ENCODE measurements at places on chromosomes 3 and 15.

GRCh38 chr3:17631609-17632008 lies 110.8 kb downstream of the TBC1D5 start:
- DNase-seq: no peak

DNA sequence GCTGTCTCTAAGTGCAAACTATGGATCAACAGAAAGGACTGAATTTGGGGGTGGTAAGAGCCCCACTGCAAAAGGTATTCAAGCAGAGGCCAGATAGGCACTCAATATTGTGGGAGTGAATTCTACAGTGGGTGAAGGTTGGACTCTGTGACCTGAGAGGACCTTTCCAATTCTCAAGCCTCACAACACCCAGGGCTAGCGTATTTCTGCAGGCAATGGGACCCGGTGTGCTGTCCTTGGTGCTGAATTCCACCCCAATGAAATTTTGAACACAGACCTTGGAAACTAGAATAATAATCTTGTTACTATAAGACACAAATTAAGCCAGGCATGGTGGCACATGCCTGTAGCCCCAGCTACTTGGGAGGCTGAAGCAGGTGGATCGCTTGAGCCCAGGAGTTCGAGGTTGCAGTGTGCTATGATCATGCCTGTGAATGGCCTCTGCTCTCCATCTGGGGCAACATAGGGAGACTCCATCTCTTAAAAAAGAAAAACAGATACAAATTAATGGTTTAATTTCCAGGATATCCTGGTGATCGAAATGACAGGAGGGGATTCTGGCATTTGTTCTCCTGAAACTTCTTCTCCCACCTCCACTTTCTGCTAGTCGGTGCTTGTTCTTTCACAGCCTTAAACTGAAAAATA lies 135.4 kb downstream of the RAB11A start:
- no peak for DNase-seq

DNA sequence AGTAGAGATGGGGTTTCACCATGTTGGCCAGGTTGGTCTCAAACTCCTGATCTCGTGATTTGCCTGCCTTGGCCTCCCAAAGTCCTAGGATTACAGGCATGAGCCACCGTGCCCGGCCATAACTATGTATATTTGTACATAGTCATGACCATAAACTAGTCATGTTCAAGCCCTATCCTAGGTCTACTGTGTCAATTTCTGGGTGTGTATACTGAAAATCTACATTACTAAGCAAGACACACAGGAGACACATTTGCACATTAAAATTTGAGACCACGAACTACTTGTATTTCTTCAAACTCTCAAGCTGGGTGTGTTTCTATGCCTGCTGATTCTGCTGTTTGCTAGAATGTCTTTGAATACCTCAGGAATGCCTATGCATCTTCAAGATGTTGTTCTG lies 451.3 kb upstream of the MCTP2 start:
- no peak for DNase-seq

DNA sequence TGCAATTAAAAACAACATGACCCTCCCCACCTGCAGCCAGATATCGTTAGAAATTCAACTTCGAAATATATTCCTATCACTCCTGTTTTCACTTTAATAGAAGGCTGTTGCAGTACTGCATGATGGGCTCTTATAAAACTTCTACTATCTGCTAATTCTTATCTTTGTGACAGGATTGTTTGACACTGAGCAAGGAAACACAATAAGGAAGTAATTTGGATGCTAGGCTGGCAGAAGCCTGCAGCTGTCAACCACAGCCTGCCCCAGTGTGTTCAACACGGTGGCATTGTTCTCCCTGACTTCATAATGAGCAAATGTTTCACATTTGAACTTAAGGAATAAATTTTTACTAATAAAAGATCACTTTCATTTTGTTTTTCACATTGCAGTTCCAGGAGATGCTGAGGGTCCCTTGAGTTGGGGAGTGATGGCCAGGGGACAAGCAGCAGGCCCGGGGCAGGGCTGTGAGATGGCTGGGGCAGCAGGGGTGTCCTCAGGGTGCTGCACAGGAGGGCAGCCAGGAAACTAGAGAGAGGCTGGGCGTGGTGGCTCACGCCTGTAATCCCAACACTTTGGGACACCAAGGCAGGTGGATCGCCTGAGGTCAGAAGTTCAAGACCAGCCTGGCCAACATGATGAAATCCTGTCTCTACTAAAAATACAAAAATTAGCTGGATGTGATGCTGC lies 64.8 kb upstream of the SEC61A1 start:
- no peak for DNase-seq

DNA sequence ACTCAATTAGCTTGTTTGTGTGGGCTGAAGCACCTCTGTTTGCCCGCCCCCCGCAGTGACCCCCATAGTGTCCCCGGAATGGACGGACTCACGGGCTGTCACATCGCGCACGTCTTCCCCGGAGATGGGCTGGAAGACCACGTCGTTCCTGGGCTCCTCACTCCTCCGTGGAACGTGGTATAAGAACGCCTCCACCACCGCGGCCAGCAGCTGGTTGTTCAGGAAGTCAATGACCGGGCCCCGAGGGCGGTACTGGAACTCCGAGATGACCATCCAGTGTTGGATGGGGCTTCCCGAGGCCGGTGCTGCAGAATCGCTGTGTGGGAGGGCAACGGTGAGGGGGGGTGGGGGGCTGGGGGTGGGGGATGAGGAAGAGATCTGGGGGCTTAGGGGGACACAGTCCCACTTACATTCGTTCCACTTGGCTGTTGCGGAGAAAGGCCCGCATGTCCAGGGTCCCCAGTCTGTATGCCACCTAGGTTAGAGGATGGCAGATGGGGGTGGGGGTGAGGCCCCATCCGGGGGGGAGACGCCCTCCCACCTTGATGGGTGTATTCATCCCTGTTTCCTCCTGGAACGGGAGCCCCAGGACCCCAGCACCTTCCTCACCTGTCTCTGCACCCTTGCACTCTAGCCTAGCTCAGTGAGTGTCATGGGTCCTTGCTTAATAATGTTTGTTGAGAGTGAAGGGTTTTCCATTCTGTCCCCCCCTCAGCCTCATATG lies 30.2 kb downstream of the MUC20 start:
- DNase-seq: no peak

DNA sequence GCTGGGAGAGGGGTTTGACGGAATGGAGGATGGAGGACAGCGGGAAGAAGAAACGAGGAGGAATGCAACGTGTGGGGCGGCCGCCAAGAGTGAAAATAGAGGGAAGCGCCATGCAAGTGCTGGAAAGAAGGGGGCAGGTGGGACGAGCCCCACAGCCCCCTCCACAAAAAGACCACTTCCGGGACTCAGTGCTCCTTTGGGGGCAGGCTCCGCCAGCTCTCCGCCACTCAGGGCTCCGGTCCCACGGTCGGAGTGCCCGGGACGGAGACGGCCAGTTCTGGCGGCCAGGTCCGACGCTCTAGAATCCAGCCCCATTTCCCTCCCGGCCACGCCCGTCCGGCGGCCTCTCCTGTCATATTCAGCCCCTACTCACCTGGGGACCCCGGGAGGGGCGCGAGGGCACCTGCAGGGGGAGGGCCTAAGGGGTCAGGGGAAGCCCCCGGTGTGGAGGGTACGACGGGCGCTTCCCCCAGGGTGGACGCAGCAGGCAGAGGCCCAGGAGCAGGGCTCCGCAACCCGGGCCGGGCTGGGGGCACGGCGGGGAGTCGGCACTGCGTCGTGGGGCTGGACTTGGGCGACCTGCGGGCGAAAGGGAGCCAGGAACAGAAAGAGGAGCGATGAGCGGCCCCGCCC lies 25.5 kb upstream of the CSPG4 start:
- no peak for DNase-seq
